ENCODE measurements at places on chromosomes 3 and 15.

GRCh38 chr3:175222356-175222755 is 363.2 kb downstream of the NAALADL2 start:
- ATAC-seq, result no peak

DNA sequence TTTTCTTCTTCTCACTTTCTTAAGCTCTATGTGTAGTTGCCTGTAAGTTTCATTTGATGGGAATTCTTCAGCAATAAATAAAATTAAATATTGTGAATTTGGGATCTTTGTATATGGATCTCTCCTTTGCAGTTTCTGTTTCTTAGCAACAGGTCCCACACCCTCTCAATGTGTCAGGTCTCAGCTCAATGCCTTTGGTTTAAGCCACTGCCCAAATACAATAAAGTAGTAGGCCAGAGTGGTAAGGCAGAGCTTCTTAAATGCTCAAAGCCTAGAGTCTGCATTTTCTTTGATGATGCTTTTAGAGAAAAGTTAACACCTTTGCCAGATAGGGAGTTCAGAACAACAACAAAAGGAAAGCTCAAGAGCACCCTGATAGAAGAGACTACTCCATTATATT is 343.7 kb downstream of the NSUN3 start:
- ATAC-seq, result no peak

DNA sequence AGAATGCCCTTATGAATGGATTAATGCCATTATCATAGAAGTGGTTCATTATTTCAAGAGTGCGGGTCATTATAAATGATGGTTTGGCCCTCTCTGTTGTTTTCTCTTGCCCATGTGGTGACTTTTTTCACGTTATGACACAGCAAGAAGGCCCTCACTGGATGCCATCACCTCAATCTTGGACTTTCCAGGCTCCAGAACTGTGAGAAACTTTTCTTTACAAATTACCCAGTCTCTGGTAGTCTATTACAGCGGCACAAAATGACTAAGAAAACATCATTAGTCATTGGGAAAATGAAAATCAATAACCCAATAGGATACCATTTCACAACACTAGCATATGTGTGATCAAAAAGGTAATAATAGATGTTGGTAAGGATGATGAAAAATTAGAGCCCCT is 119.0 kb upstream of the LPP start:
- ATAC-seq, result no peak

- peak; percentile 93 for ATAC-seq
Measured at GRCh38 chr3:183435661-183436060, 7.2 kb upstream of the MCF2L2 start.

DNA sequence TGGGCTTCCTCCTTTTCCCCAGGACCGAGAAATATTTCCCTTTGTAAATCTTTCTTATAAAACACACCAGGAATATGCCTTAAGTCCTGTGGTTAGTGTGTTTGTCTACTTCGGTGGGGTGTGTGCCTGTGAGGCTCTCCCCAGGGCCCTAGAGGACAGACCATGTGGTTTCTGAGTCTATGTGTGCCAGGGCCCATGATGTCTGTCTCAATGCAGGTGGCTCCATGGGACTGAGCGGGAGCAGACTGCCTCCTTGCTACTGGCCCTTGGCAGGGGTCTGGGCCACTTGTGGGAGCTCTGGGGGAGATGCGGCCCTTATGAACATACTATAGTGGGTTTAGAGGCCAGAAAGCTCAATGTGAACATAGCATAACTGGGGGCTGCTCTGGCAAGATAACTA is 37.6 kb downstream of the SCN5A start:
- ATAC-seq, result no peak

- no peak for ATAC-seq
Measured at GRCh38 chr3:134867277-134867676, 72.2 kb downstream of the EPHB1 start.

DNA sequence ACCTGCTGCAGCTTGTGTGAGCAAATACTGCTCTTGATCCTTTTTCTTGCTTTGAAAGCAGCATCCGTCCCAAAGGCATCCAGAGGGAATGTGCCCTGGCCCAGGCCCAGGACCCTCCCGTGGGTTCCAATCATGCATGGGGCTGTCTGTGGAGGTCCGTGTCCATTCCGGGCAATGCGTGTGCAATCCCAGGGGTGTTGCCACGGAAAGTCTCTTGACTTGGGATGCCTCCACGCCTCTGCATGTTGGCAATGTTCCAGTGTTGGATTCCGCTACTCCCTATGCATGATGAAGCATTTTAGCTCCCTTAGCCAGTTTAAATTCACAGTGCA is 105.7 kb downstream of the SNRPN start:
- ATAC-seq, result no peak

DNA sequence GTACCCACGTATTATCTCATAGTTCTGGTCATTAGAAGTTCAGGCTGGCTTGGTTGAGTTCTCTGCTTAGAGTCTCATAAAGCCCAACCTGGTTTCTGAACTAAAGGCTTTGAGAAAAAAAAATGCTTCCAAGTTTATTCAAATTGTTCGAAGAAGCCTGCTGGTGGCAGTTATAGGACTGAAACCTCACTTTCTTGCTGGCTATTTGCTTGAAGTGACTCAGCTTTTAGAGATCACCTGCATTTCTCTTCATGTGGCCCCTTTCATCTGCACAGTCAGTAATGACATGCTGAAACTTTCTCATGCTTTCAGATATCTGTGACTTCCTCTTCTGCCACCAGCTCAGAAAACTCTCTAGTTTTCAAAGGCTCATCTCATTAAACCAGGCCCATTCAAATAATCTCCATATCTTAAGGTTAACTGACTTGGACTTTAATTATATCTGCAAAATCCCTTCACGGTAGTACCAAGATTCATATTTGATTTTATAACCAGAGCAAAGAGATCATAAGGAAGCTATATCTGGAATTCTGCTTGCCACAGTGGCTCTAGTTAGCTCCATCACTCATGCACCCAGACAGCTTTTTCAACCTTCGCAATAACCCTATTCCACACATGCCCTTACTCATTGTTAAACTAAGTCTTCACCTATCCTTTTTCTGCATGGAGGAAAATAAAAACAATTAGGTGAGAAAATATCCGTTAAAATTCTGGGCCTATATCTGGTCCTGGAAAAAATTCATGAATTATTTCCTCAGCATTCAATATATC is 433.8 kb upstream of the CBLB start:
- peak; percentile 93 for ATAC-seq

DNA sequence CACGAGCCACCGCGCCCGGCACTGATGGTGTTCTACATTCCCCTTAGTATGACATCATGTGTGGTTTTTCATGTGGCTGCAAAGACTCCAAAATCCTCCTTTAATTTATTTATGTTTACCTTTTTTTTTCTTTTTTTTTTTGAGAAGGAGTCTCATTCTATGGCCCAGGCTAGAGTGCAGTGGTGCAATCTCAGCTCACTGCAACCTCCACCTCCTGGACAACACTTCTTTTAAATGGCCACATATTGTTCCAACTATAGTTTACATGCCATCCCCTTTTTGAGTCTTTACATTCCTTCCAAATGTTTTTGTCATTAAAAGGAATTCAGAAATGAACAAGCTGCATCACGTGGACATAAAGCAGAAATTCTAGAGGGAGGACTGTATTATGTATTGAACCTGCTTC is 10.3 kb upstream of the CDV3 start:
- no peak for ATAC-seq

- no peak for ATAC-seq
Measured at GRCh38 chr3:54830658-54831057, 97.2 kb downstream of the LRTM1 start.

- ATAC-seq, result no peak
Measured at GRCh38 chr15:101568309-101568708, 78.8 kb upstream of the PCSK6 start.

DNA sequence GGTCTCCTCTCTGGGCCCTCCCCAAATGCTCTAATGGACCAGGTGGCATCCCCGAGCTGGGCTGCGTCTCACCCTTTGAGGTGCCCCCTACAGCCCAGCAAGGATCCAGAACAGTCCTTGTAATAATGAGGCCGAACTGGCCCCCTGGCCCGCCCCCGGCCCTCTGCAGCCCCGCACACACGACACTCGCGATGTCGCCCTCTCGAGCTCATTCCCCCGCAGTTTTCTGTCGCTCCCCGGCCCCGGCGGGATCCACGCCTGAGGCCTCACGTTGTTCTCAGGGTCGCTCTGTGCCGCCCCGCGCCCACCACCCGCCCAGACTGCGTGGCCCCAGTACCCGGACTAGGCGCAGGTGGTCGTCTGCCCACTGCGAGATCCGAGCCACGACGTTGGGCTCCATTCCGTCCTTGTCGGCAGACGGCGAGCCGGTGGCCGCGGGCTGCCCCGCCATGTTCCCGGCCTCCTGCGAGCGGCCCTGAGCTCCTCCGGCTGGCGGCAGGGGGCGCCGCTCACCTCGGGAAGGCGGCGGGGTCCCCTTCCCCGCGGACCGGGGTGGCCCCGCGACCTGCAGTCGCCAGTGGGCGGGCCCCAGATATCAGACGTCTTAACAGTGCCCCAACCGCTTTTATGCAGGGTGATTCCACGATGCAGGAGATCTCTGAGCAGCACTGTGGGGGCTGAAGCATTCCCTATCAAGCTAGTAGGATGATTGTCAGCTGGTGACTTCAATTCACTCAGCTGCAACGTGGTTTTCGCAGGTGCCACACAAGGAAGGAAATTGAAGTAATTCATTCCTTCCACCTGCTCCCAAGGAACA is at the start of gene C3orf33:
C3orf33 (minus strand) TSS at position 477 of the 817 bp plus-strand sequence; CDS start at position 451, 26 bp downstream.
- peak; percentile 97 for ATAC-seq

DNA sequence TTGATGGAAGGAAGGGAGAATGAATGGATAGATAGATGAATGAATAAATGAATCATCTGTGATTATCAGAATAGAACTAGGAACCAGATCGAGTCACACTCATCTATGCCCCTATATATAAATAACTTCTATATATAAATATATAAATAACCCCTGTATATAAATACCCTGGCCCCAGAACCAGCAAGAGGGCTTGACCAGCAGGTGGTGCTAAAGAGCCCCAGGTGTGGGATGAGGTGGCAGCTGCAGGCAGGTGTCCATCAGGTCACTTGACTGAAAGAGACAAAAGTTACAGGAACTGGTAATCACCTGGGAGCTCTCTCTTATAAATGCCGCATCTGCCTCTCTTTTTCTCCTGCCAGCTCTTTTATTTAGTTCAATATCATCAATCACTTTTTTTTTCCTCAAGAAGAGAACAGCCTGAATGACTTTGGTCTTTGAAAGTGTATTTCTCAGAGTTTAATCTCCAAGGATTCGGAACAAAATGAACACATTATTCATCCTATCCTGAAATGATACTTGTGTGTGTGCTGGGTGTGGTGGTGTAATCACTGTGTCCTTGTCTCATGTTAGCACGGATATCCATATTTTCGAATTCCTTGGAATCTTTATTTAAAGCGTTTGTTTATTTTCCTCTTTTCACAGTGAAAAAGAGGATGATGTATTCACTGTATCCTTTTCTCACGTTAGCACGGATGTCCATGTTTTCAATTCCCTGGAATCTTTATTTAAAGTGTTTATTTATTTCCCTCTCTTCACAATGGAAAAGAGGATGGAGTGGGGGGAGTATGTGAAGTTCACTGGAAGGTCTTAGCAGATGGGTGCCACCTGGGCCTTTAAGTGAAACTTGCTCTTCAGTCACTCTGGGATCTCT is 35.4 kb upstream of the ATG7 start:
- peak; percentile 62 for ATAC-seq

DNA sequence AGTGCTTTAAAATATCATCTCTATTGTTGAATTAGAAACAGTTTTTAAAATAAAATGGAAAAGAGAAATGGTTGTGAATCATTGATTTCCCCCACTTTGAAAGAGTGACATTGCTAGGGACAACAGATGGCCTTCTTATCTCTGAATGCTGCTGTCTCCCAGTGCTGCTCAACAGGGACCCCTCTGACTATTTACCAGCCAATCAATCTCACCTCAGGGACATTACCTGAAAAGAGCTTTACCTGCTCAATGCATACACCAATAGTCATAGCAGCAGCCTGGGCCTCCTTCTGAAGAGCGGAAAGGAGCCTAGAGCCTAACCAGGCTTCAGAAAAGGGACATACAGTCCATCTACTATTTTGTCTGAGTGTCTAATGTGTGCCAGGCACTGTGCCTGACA is 162.8 kb downstream of the CGGBP1 start:
- no peak for ATAC-seq

- no peak for ATAC-seq
Measured at GRCh38 chr3:36211652-36211999, 168.7 kb upstream of the STAC start.

DNA sequence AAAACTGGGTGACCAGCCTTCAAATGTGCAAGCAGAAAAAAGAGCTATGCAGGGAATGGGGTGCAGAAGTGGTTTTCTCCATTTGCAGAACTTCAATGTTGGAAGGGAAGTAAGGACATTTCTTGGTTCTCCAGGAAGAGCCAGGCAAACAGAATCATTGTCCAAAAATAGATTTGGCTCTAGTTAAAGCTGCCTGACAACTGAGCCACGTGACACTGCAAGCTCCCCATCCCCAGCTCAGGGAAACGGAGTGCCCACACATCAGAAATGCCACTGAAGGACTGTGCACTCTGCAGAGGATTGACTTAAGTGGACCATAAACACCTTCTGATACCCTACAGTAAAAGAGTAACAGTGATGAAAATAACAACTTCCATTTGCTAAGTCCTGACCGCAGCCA is 195.6 kb upstream of the NSMCE3 start:
- ATAC-seq, result no peak

DNA sequence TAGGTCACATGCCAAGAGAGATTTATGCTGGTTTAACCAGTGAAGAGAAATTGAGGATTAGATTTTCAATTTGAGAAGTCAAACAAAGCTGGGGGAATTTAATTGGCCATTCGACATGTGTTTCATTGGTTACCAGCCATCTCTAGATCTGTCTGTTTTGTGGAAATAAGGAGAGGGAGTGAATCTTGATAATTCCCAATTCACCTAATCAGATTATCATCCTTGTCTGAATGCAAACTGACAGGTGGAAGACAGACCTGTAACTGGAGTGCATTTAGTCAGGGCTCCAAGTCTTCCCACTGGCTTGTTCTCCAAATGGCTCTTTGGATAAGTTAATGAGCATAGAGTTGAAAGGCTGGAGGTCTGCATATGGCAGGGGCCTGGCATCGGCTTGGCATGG is 1049.3 kb downstream of the NTRK3 start:
- ATAC-seq, result no peak

Measured in stimulated activated memory B cell treated with anti-CD40 and anti-IgM and Interleukin-4, amounts not matched to agents 10 μg/mL and 1 μg/mL and 100 μg/mL, for 72 hours (primary cell).